ENCODE measurements at places on chromosomes 1 and 21. TPM values are rescaled to one million over a fixed set of nuclear protein-coding genes. Genes with fewer than 3 reads are reported as not detected.

The OR14K1 gene
- not detected for total RNA-seq

The FALEC gene
- total RNA-seq = 0.28 TPM

The TDRD5 gene
- not detected for total RNA-seq

The KCNN3 gene
- total RNA-seq = 27.7 TPM

The PCSK9 gene
- 0.15 TPM for total RNA-seq

The KCTD3 gene
- total RNA-seq = 65.6 TPM

The DLGAP3 gene
- total RNA-seq = 0.81 TPM

The FYB2 gene
- not detected for total RNA-seq

The MX2 gene
- total RNA-seq = not detected

The NTNG1 gene
- total RNA-seq = not detected

The CD1C gene
- not detected for total RNA-seq
